ENCODE measurements at places on chromosomes 4 and X.

DNA sequence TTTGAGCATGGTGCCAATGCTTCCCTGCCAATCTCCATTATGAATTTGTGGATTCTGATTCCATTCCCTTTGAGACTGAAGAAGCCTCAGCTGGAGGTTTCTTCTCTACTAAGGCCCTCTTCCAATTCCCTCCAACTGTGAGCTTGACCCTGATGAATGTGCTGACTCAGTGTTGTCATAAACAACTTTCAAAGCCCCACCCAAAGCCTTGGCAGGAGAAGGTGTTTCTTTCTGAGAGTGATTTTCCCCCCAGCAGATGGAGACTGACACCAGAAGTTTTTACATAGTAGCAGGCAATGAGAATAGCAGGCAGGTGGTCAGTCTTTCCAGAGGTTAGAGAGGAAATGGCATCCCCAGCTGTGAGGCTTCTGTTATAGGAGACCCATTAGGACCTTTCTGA, 53.1 kb downstream of the OCRL start:
- DNase-seq = peak; percentile 12

DNA sequence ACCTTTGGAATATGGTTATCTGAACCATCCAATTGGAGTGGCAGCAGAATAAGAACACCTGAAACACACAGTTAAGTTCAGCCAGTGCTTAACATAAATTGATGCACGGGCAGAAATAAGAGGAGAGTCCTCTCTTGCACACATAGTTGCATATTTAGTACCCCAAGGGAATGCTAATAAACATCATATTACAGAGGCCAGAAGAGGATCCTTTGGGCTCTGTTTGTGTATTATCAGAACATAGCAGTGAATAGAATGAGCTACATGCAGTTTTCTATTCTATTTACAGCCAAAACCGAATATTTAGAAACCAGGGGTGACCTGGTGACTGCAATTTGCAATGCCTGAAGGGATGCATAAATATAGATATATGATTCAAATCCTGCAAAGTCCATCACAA, 300.8 kb upstream of the GALNT7 start:
- DNase-seq = no peak

DNA sequence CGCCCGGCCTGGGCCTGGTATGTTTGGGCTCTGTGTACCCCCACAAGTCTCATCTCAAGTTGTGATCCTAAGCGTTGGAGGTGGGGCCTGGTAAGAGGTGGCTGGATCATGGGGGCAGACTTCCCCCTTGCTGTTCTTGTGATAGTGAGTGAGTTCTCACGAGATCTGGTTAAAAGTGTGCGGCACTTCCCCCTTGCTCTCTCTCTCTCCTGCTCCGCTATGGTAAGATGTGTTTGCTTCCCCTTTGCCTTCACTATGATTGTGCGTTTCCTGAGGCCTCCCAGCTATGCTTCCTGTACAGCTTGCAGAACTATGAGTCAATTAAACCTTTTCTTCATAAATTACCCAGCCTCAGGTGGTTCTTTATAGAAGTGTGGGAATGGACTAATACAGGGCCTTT, 53.0 kb downstream of the CHST7 start:
- no peak for DNase-seq

- DNase-seq = no peak
Observed at GRCh38 chr4:119646347-119647071, 17.9 kb upstream of the PDE5A start.

- no peak for DNase-seq
Observed at GRCh38 chr4:78250500-78250899, 193.4 kb downstream of the FRAS1 start.

DNA sequence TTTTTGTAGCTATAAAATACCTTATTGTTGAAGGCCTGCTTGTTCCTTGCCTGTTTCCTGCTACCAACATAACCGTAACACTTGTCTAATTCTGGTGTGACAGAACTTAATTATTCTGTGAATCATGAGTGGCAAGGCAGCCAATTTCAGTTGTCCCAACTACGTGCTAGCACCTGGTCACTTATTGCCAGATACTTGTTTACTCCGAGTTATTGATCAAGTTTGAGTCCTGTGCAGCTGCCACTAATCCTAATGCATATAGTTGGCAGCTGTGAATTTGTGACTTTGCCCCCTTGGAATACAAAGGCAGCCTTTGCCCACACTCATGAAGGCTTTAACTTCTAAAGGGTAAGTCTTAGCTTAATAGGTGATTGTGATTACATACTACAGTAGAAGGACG, 7.8 kb upstream of the RNF128 start:
- no peak for DNase-seq

GRCh38 chrX:52261125-52261462, 76.4 kb downstream of the MAGED4 start:
- no peak for DNase-seq

DNA sequence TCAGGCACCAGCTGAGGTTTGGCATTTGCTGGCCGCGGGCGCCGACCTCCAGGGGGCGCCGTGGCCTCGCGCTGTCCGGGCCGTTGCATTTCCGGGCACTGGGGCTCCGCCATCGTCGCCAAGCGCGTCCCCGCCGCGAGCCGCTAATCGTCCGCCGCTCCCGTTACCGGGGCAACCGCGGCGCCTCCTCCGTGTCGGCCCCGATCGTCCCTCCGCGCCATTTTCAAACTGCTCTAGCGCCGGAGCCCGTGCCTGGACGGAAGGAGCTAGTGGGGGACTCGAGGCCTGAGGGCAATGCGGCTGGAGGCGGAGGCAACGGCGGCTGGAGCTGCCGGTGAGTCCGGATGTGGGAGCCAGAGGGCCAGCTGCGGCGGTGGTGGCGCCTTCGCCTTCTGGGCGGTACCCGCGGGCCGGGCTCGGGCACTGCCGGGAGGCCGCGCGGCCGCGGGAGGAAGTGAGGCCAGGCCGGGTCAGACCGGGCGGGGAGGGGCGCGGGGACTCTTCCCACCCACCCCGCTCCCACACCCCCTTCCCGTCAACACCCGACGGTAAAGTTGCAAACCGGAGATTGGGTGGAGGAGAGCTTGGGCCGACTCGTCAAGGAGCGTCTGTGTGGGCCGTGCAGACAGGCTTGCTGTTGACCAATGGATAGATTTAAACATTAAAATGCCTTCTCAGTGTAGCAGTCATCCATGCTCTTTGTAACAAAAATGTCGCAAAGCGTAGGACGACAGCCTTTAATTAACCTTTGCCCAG, at the start of gene CEP135:
Gene CEP135, plus strand, starts transcription at position 220 of the 756 bp plus-strand sequence. CDS start 3,186 bp downstream, outside the sequence.
- peak; percentile 70 for DNase-seq

GRCh38 chr4:21845663-21846062, 102.9 kb downstream of the KCNIP4 start:
- no peak for DNase-seq

DNA sequence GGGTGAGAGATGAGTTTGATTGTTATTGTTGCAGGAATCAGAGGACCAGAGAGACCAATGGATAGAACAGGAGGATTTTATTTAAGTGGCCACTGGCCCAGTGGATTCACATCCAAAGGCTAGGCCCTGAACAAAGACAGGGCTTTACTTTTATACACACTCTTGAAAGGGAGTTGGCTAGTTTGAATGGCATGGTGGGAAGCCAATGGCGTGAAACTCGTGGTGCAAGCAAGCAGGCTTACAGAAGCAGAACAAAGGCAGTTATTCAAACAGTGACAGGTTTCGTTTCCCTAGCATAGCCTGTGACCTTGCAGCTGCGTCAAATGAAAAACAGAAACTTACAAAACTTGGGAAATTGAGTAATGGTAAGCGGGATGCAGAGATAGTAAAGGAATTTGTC, 110.2 kb upstream of the PRDX4 start:
- DNase-seq = no peak

DNA sequence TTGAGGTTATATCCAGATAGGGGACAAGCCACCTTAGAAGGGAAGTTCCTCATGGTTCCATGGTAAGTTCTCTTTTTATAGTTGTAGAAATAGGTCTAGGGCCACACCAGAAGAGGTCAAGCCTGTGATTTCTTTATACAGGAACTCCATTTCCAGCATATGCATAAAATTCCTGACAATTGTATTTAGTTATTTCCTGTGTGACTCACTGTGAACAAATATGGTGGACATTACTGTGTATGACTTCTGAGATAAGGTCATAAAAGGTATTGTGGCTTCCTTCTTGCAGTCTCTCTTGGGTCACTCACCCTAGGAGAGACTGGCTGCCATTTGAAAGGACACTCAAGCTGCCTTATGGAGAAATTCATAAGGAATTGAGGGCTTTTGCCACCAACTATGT, 2.2 kb upstream of the C4orf36 start:
- DNase-seq = peak; percentile 19

GRCh38 chr4:142866685-142867084, 20.6 kb upstream of the INPP4B start:
- no peak for DNase-seq

- no peak for DNase-seq
Observed at GRCh38 chrX:48278958-48279357, 23.8 kb downstream of the SSX1 start.

GRCh38 chr4:134200811-134201215, 776 bp downstream of the PABPC4L start:
- no peak for DNase-seq
